B cell (primary cell): ENCODE measurements at places on chromosomes 2 and 18.

DNA sequence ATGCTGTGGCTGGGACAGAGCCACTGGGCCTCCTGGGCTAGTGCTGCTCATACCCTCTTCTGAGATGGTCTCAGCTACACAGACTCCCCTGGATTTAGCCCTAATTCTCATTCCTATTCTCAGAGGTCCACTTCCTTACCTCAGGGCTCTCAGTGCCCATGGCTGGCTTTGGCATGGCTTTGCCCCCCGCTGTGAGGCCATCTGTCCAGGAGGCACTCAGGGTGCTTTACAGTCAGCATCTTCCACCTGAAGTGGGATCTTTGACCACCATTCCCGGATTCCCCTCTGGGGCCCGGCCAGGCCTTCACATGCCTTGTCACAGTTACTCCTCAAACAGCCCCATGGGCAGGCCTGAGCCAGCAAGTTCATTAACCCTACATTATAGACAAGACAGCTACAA is 161.8 kb downstream of the CELF4 start:
- no peak for DNase-seq

DNA sequence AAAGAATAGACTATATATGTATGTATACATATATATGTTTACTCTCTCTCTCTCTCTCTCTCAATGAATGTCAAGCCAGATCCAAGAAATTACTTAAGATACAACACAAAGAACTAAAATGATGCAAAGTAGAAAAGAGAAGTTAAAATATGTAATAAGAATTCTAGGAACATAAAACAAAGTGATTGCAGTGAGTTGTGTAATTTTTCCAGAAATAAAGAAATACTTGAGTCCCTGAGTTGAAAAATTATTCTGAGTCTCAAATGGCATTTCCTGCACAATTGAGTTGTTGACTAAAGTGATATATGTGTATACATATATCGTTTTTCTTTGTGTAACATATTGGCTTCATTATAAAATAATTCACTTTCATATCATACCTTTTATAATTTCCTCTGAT is 262.4 kb downstream of the INSIG2 start:
- DNase-seq: no peak

- no peak for DNase-seq
Measured at GRCh38 chr18:3304832-3305231, 42.9 kb downstream of the MYL12B start.

DNA sequence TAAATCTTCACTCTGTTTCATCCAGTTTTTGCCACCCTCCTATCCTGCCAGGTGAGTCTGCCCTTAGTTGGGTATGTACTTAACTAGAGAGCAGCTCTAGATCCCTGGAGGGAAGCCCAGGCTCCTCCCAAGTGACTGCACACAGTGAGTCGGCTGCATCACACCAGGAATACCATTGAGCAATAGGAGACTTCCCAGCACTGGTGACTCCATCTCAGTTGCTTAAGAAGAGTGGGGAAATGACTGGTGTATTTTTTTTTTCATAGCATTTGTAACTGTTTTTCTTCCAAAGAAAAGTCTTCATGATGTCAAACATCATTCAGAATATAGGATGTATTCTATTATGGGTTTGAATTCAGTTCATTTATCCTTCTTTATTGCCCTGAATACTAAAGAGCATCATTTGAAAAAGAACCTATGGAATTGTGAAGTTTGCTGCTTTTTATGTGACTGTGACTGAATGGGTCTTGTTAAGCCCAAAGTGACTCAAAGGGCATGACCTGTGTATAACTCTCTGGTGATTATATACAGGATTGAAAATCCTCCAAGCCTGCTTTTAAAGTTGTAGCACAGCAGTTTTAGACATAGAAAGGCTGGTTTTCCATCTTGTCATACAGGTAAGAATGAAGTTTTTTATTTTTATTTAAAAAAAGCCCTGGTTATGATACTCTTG is 84.3 kb downstream of the MAP3K20 start:
- no peak for DNase-seq

DNA sequence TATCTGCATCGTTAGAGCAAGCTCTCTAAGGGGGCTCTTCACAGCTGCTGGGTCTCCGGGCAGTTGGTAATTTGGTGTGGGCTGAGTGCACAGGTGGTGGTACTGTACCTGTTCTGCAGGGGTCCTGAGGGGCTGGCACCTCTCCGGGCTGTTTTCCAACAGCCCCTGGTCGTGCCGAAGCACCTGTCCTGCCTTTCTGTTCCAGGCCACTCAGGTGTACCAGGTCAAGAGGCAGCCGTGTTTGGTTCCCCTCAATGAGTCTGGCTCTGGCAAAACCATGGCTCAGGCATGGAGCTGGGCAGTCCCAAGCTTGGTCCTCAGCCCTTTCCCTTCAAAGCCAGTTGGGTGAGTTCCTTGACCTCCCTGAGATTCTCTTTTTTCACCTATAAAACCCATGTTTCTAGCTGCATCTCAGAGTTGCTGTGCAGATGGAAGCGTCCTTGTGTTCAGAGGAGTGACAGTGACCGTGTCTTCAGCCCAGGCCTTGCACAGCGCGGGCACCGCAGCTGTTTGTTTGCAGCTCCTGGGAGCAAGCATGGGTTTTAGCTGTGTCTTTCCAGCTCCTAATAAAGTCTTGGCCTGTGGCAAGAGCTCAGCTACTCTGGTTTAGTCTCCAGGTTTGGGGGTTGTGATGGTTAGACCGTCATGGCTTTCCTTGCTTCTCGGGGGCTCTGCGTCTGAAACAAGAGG is 110.9 kb downstream of the GLI2 start:
- DNase-seq: no peak

DNA sequence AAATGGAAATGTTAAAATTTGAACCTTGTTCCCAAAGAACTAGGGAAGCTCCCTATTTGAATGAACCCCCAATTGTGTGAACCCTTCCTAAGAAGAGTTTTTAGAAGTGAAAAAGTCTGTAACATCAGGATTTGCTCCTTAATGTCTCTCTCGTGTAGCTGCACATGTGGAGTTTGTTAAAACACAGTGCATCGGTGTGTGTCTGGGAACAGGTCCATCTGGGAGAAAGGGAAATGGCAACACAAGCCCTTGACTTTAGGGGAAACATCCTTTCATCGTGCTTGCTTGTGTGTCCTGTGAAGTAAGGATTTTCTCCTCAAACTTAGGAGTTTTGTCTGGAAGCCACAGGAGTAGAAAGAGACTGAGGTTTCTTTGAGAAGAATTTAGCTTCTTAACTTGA is 203.9 kb downstream of the PRKCE start:
- DNase-seq: no peak

- DNase-seq: peak; percentile 15
Measured at GRCh38 chr2:69628325-69629021, 15.1 kb downstream of the AAK1 start.

- no peak for DNase-seq
Measured at GRCh38 chr2:88639865-88640264, 12.6 kb upstream of the EIF2AK3 start.

- peak; percentile 68 for DNase-seq
Measured at GRCh38 chr2:130376433-130377293, 20.8 kb downstream of the PTPN18 start.

DNA sequence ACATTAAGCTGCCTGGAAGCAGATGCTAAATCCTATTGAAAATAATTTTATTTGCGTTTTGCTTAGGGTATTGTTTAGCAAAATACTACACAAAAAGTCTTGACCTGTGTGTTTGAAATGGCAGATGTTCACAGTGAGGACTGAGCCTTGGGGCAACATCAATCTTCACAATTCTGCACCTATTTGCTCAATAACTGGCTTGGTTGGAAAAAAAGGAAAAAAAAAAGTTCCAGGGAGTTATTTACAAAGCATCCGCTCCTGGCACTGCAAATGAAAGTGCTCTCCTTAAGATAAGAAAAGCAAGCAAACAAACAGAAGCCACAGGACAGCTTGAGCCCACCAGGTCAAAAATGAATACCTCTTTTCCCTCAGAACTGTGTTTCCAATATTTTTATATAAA is 77.7 kb downstream of the MAP2 start:
- DNase-seq: no peak

DNA sequence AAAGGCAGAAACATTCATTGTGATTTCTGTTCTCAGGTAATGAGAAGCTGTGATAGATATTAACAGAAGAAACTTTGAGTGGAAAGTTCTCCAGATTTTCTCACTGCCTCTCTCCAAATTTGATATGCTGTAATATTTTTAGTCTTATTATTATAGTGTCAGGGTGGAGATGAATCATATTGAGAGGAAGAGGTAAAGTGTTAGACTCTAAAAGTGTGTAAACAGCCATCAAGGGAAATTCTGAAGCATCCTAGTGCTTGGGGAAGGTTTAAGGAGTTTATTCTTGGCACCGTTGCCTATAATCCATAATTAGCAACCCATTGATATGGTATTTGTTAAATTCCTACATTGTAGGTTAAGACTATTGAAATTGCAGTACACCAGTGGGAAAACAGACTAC is 104.7 kb upstream of the NABP1 start:
- DNase-seq: no peak

DNA sequence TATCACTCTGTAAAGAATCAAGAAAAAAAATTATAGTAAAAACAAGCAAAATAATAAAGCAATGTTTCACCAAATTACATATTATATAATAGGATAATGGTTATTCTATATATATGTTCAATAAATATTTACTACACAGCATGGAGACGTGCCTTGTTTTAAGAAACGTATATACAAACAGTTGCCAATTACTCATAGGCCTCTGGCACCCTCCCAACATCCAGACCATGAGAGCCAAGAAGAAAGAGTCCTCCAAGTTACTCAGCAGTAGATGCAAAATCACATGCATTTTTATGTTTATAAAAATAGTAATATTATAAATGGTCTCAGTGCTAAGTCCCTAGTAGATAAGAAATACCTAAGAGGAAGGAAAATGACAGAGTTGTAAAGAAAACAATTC is 64.8 kb downstream of the REV1 start:
- no peak for DNase-seq

- no peak for DNase-seq
Measured at GRCh38 chr2:22027345-22028005, 903.7 kb downstream of the TDRD15 start.

DNA sequence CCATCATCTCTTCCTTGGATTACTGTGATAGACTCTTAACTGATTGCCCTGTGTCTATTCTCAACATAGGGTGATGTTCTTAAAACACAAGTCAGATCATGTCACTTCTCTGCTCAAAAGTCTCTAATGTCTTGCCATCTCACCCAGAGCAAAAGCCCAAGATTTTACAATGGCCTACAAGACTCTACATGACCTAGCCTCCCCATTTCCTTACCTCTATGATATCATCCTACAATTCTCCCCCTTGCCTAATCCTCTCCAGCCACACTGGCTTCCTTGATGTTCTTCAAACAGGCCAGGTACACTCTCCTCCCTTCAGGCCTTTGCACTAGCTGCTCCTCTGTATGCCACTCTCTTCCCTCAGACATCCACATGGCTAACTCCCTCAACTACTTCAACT is 55.1 kb downstream of the ROCK1 start:
- no peak for DNase-seq

GRCh38 chr2:187126247-187127005 is 277.5 kb upstream of the ZSWIM2 start:
- DNase-seq: no peak

DNA sequence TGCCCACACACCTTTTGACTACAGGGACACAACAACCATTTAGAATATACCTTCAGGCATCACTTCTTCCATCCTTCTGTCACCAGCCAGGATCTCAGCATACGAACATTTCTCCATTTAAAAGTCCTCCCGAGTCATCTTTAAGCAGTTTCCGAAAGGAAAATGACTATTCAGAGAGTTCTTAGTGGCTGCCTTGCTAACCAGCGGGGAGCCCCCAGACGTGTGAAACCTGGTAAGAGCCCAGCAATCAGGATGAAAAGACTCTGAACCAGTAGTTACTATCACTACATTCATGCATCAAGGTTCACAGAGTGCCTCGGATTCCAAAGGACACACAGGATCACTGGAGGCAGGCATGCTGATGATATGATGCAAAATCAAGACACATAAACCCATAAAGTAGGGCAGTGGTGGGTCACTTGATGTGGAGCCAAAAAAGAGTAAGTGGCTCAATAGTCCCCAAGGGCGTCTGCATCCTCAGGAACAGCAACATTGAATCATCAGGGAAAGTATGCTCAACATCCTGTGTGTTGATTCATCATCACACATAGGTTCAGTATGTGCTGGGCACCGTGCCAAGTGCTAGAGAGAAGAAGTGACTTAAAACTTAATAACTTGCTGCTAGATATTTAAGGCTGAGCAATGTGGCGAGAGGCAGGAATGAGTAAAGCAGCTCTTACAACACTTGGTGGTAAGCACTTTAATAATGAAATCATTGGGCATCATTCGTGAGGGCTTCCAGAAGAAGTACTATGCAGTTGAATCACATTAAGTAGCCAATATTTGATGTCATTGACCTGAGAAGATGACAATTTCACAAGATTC is 4.4 kb downstream of the CCL20 start:
- DNase-seq: no peak

DNA sequence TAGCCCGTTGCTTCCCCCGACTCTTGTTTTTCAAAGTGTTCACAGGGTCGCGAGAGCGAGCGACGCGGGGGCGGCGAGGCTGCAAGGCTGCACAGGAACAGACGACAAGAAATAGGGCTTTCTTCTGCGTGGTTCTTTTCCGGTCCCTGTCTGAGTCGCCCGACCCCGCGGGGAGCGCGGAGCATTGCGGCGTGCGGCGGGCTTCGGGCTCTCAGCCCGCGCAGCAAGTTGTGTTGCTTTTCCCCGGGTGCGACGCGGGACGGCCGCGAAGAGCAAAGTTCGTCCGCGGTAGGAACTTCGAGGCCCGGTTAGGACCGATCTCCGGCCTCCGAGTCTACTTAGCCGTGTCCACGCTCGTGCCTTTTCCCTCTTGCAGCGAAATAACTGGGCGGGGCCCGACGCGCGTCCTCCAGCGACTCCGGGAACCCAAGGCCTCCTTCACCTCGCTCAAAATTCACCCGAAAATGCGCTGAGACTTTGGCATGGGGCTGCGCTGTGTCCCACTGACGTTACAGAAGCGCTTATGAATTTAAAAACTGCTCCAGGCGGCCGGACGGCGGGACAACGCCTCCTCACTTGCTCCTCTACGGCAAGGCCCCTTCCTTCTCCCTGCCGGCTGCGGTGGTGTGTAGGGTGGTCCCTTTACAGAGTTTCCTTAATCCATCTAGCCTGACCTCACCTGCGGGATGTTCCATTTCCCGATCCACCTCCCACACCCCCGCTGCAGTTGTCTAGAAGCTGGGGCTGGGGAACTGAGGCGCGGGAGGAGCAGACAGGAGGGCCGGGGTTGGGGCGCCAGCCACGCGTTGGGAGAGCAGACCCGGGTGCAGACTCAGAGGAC is 1.5 kb upstream of the BCL2L11 start:
- DNase-seq: peak; percentile 74

- DNase-seq: no peak
Measured at GRCh38 chr2:171711351-171711750, 24.1 kb downstream of the DYNC1I2 start.

- DNase-seq: no peak
Measured at GRCh38 chr2:203797276-203797675, 70.3 kb upstream of the CTLA4 start.
